Adipocyte (in vitro differentiated cells): ENCODE measurements at places on chromosomes 7 and 10.
A peak's percentile ranks its signal among the peaks of the same experiment; 100 is the strongest.

DNA sequence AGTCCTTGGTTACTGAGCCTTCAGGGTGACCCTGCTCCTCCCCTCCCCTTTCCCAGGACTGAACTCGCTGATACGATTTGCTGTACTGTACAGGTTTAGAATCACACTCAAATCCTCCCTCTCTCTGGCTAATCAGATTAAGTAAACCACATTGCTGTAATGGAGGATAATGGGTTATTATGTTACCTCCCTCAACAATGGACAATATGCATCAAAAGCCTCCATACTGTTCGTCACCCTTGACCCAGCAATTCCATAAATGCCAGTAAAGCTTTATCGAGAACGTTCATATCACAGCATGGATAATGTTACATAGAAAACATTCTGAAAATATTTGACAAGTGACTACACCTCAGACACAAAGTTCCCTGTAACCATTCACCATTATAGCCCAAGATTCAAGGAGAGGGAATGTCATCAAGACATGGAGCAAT lies 61.7 kb downstream of the FAM107B start:
- DNase-seq = peak; percentile 67

DNA sequence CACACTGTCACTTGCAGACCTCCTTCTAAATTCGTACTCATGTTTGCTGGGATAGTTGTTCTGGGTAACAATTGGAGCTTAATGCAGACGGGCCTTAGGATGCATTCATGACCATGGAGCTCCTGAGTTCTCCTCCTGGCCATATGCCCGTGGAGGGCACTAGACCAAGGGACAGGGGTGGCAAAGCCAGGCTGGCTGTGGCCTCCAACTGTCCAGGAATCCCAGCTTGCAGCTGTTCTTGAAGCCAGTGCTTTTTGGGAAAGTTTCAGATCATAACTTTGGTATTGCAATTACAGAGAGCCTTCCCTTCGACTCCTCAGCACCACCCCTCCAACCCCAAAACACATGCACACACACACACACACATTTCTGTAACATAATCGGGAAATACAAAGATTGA lies 30.6 kb downstream of the ANTXRL start:
- DNase-seq = peak; percentile 9

DNA sequence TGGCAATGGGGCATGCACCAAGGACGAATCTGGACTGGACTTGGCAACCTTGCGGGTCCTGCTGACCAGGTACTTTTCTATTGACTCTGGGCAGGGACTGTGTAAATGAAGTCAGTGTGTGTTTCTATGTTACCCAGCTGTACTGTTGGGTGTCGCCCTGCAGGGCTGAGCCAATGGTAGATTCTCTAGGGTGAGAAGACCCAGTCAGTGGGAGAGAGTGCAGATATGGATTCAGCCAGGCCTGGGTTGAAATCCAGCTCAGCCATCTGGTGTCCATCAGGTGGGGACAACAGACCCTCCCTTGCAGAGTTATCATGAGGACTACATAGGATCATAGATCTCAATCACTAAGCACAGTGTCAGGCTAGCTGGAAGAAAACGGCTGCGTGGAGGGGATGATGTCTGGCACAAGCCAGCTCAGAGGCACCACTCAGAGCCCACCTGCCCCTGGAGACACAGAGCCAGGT lies 4.9 kb upstream of the PPIF start:
- DNase-seq = no peak

GRCh38 chr7:73974101-73974947 lies 53.6 kb upstream of the ELN start:
- DNase-seq = no peak

- DNase-seq = no peak
These were observed 67.8 kb downstream of the ABCC2 start for GRCh38 chr10:99850021-99850766.

DNA sequence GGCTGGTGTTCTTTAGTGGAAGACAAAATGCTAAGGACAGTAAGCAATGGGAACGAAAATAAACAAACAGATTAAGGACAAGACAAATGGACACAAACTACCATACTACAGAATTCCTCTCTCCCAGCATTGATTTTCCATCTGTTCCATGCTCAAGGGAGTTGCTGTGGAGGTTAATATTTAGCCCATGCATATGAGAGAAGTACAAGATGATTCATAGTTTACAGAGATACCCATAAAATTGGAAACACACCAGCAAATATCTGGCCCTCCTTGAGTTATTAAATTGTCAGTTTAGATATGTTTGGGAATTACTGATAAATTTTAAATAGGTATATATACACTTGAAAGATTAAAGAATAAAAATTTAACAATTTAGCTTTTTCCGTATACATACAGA lies 69.8 kb downstream of the GLI3 start:
- DNase-seq = no peak

DNA sequence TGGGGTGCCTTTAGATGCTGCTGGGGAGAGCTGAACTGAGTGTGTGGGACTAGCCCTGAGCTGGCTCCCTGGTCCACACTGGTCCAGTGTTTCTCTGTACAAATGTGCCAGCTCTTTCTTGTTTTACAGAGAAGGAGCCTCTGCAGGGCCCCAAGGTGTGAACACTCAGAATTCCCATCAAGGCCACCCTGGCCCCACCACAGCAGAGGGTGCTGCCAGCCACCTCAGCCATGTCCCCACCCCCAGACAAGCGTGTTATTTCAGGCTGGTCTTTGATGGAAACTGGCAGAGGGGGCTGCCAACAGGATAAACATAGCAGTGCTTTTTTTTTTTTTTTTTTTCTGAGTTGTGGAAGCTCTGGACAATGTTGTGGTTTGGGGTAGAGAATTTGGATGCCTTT lies 68.5 kb upstream of the LRRC18 start:
- DNase-seq = no peak

DNA sequence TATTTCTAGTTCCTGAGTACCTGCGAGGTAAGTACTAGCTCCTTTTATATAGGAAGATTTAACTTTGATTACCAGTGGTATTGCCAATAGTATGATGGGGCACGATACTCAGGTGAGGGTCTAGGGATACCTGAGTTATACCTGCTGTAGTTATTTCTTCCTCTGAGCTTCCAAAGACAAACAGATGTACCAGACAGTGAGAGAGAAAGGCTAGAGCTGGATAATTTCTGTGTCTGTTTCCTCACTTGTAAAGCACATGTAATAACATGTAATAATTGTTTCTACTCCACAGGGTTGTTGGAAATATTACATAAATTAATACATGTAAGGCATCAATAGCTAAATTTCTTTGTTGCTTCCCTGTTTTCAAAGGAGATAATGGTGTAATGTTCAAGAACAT lies 53.7 kb downstream of the CPED1 start:
- no peak for DNase-seq

DNA sequence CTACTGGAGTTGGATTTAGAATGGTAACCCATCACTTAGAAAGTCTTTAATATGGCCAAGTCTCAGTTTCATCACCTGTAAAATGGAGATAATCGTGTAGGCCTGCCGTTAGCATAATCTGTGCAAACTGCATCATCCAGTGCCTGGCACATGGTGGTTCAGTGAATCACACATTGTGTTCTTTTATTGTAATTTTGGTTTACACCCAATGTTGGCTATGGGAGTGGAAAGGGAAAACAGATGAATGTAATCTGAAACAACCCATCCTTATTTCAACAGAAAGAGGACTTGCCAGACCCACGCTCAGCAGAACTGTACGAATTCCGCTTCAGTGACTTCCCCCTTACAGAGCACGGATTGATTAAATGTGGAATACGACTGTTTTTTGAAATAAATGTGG lies 27.5 kb downstream of the PDE6C start:
- DNase-seq = no peak

DNA sequence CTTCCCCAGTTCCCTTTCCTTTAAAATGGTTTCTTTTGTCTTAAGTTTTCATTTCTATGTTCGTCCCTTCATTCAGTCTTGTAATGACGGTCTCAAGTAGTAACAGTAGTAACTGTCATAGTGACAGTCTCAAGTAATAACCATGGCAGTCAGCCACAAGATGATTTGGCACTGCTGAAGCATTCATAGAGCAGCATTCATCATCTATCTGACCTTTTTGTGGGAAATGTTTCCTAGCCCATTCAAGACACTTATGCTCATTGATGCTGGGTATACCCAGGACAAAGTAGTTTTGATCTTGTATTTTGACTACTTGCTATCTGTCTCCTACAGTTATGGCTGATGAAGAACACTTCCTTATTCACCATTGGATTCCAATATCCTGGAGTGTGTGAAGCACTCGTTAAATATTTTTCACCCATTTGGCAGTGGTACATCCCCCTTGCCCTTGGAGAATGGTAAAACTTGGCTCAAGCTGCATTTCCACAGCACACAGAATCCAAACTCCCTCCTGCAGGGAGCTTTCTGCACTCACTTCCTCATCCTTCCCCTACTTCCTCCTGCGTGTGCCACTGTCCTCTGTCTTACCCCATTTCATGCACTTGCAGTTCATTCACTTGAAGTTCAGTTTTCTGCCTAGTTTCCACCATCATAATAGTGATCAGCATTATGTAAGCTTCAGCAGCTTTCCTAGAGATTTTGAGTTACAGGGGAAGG lies 19.0 kb downstream of the GIMAP4 start:
- DNase-seq = no peak

DNA sequence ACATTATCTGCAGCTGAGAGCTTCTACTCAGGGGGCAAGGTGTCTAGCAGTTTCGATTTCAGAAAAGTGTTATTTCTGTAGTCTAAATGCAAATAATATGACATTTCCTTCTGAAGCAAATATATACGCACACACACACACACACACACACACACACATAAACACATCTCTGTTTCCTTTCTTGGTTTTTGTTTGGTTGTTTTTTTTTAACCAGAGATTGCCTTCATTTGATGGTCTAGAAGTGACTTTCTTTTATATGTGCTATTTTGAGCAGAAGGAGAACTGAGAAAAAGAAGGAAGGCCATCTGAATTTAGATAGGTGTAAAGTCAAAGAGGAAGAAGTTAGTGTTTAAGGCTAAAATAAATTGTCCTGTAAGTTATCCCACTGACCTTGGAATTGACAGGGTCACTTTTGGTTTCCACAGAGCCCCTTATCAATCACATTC lies 142.2 kb downstream of the TRIL start:
- DNase-seq = no peak

DNA sequence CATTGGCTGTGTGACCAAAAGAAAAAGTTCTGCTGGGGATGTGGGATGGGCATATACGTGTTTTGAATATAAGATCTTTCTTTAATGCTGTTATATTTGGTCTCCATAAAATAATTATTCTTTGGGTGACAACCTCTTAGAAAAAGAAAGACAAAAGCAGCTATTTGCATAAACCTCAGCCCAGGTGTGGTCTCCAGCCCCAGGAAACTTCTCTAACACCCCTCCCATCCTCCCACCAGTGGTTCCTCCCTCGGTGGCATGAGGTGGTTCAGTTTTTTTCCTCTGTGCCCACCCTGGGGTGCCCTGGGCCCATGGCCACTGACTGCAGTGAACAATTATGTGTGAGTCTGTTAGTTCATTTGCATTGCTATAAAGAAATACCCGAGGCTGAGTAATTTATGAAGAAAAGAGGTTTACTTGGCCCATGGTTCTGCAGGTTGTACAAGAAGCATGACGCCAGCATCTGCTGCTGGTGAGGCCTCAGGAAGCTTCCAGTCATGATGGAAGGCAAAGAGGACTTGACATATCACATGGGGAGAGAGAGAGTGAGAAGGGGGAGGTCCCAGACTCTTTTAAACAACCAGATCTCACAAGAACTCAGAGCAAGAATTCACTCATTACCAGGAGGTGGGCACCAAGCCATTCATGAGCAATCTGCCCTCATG lies 165.9 kb downstream of the CUX1 start:
- no peak for DNase-seq
